Fibroblast of the conjunctiva (primary cell): ENCODE measurements at places on chromosomes 12 and 14.

GRCh38 chr14:74525361-74525851 is 31.8 kb downstream of the ISCA2 start:
- DNase-seq, result no peak

GRCh38 chr12:3667485-3667884 is 85.4 kb downstream of the CRACR2A start:
- DNase-seq, result no peak

- peak; percentile 54 for DNase-seq
These were observed 1120.8 kb upstream of the TMEM132C start for GRCh38 chr12:127145929-127146789.

DNA sequence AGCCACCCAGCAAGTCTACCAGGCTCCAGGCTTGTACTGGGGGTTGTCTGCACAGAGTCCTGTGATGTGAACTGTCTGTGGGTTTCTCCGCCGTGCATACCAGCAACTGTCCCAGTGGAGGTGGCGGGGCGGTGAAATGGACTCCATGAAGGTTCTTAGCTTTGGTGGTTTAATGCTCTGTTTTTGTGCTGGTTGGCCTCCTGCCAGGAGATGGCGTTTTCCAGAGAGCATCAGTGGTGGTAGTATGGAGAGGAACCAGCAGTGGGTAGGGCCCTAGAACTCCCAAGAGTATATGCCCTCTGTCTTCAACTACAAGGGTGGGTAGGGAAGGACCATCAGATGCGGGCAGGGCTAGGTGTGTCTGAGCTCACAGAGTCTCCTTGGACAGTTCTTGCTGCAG is 303.8 kb downstream of the TMEM121 start:
- DNase-seq, result no peak

DNA sequence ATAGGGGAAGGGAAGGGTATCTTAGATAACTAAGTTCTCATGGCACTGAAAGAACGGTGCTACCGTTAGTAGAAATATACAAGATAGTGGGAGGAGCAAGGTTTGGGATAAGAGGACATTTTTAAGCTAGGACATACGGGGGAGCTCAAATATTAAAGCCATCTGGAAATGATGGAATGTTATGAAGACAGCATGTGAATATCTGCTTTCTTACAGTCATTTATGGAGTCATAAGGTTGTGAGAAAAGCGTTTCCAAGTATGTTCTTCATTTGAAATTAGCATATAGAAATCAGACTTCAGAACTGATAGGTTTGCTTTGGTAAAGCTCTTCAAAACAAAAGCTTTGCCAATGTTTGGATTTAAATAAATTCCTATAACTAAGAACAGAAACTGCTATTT is 62.3 kb downstream of the OTOGL start:
- peak; percentile 8 for DNase-seq

- DNase-seq, result no peak
These were observed 56.2 kb upstream of the FERMT2 start for GRCh38 chr14:53006931-53007562.

DNA sequence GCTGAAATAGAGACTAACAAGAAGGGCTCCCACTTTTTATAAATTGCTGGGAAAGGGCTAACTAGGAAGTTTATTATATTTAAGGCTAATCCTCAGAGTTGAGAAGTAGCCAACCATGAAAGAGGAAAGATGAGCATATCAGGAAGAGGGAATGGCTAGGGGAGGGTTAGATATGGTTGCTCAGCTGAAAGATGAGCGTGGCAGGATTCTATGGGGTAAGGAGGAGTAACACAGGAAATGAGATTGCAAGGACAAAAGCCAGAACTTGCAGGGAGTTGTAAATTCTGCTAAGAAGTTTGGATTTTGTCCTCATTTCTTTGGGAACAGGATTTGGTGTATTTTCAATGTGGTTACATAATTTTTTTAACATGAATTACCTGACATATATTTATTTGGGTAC is 127.4 kb upstream of the ATP2B1 start:
- no peak for DNase-seq

- no peak for DNase-seq
These were observed 28.3 kb downstream of the PTPRO start for GRCh38 chr12:15350643-15351042.

DNA sequence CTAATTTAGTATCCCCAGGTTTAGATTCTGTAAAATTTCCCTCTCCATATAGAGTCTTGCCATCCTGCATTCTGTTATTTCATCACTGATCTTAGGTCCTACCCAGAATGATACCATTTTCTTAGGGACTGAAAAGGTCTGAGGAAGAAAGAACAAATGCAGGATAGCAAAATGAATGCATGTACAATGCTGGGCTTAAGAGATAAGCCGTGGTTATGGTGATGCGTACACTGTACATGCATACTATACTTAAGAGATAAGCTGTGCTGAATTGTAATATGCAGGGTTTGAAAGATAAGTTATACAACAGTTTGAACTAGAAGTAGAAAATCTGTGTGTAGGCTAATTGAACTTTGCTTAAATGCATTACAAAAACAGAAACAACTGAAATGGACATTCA is 416.2 kb downstream of the C12orf50 start:
- no peak for DNase-seq

GRCh38 chr12:41459111-41459905 is 271.2 kb downstream of the PDZRN4 start:
- DNase-seq, result no peak

- no peak for DNase-seq
These were observed 261.9 kb upstream of the LRIG3 start for GRCh38 chr12:59182191-59182590.

- DNase-seq, result no peak
These were observed 543.9 kb upstream of the LRFN5 start for GRCh38 chr14:41062826-41063225.

GRCh38 chr12:71626098-71626497 is 37.5 kb downstream of the ZFC3H1 start:
- DNase-seq, result no peak

- no peak for DNase-seq
These were observed 16.0 kb upstream of the ENDOU start for GRCh38 chr12:47741340-47741703.

GRCh38 chr14:21704338-21704737 is 30.7 kb upstream of the OR4E1 start:
- no peak for DNase-seq

- no peak for DNase-seq
These were observed 56.9 kb downstream of the IGF1 start for GRCh38 chr12:102423462-102423861.

GRCh38 chr14:65243766-65244442 is 141.6 kb upstream of the MAX start:
- DNase-seq, result no peak

DNA sequence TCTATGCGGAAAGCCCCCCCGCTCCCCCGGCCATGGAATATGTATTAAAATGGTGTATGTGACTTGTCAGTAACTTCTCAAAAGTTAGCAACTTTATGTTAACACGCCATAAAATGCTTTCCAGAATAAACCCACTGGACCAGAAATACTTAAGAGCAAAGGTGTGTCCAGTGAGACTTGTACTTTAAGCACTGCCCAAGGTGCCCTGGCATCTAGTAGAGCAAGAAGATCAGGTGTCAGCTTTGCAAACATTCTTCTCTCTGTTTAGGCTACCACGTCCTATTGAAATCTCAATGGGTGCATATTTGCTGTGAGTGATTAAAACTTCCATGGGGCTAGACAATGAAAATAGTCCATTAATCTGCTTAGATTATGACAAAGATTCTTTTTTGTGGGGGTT is 201.2 kb downstream of the ESR2 start:
- no peak for DNase-seq

DNA sequence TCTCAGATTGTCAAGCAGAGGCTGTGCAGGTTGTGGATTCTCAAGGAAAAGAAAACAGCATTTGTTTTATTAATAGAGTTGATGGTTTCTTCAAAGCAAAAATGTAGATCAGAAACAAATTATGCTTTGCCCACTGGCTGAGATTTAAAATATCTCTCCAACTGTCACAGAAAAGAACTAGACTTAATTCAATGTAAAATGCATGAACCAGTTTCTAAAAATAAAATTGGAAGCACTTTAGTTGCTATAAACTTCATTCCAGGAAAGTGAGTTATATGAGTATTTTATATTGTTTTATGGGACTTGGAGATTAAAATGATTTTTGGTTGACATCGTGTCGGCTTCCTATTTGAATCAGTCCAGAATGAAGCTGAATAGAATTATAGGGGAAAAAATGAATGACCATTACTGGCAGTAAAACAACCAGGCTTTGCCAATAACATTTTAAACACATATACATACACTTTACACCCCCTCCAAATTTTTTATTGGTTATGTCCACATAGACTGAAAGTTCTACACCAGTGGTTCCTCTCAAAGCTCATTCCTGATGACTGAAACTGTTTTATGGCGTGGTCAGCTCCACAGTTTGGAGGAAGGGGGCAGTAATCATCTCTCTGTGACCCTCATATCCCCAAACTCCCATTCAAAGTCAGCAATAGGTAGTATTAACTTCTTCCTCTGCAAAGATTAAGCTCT is 55.5 kb upstream of the DAAM1 start:
- DNase-seq, result no peak

- DNase-seq, result no peak
These were observed 57.4 kb downstream of the DGLUCY start for GRCh38 chr14:91171291-91171690.

DNA sequence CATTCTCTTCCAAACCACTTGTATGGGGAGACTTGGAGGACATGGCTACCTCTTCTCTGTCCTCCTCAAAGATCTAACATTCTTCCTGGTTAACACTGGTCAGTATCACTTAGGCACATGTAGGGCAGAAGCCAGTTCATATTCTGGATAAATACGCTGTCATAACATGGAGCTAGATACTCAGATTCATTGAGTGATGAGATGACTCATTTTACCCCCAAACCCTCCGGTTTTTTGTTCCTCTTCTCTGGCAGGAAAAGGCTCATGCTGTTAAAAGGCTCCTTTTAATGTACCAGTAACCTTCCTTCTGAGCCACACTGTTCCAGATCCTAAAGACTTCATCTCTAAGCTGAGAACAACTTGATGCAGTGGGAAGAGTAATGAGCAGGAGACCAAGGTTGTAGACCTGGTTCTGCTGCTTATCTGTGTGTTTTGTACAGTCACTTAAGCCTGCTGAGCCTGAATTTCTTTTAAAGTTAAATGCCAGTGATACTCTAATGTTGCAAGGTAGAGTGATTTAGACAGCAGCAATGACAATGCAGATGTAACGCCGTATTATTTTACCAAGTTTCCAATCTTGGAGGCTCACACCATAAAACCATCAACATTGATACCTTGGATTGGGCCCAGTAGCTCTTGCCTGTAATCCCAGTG is 57.3 kb upstream of the ELK3 start:
- DNase-seq, result no peak

- DNase-seq, result no peak
These were observed 2.2 kb downstream of the PDZRN4 start for GRCh38 chr12:41190338-41190737.

GRCh38 chr14:79334272-79334671 is 877.0 kb downstream of the DIO2 start:
- no peak for DNase-seq

DNA sequence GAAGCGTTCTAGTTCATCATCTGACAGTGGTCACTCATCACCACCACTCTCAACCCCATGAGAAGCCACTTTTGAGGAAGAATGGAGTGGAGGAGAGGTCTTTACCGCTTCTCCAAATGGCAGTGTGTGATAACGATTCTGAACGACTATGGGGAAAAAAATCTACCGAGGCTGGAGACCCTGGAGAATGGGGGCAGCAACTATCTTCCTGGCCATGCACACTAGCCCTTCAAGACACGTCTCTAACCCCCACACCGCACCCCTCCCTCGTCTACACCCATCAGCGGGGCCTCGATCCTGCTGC is 365 bp downstream of the ING4 start:
- no peak for DNase-seq

GRCh38 chr12:40569626-40570179 is 122.5 kb upstream of the CNTN1 start:
- DNase-seq, result no peak

GRCh38 chr14:87630846-87631245 is 362.1 kb downstream of the GALC start:
- DNase-seq, result no peak

- DNase-seq, result no peak
These were observed 54.9 kb downstream of the SRGAP1 start for GRCh38 chr12:63899396-63899795.

GRCh38 chr12:18919871-18920511 is 182.1 kb downstream of the CAPZA3 start:
- DNase-seq, result no peak

DNA sequence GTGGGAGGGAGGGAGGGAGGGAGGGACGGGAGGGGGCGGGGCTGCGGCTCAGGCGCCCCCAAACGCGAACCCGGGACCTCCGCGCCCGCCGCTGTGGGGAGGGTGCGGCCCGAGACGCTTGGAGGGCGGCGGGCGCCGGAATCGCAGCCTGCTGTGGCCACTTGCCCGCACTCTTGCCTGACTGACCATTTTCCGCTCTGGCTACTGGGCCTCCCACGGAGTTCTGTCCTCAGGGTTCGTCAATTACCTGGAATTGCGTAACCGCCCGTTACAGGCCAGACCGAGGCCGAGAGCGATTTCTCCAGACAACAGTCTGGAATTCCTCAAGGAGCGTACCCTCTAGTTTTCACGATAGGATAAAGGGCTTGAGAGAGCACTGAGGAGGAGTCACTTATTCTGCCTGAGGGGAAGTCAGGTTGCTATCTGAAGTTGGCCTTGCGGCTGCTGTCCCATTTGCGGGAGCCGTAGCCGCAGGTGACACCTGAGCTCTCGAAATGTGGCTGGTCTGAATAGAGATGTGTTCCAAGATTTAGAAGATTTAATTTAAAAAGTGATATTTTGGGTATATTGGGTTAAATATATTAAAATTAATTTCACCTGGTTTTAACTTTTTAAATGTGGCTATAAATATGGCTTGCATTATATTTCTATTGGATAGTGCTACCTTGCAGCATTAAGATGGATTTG is 446 bp upstream of the ZNF641 start:
- peak; percentile 30 for DNase-seq

DNA sequence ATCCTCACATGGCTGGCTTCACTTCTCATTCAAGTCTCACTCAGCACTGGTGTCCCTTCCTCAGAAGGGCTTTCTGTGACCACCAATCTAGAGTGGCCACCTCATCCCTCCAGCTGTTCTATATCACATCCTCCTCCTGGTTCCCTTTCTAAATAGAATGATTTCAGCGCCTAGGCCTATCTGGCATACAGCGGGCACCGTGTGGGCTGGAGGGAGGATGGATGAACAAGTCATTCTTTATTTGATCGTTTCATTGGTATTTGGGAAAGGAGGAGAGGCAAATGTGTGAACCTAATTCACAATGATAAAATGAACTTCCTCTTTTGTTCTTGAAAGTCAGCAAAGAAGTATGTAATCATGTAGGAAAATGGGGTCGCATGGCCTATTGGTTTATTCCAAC is 394.2 kb downstream of the DPF3 start:
- DNase-seq, result no peak

GRCh38 chr14:97428808-97429440 is 631.7 kb downstream of the VRK1 start:
- DNase-seq, result no peak

GRCh38 chr14:60753264-60754119 is 18.9 kb downstream of the MNAT1 start:
- DNase-seq, result no peak

- DNase-seq, result no peak
These were observed 5.8 kb upstream of the NRXN3 start for GRCh38 chr14:78164226-78164853.

GRCh38 chr14:69980457-69981425 is 101.5 kb downstream of the SMOC1 start:
- no peak for DNase-seq

- DNase-seq, result no peak
These were observed 205.3 kb upstream of the SFSWAP start for GRCh38 chr12:131505561-131505960.
